ENCODE measurements at places on chromosomes 3 and 15.
A peak's percentile ranks its signal among the peaks of the same experiment; 100 is the strongest.

DNA sequence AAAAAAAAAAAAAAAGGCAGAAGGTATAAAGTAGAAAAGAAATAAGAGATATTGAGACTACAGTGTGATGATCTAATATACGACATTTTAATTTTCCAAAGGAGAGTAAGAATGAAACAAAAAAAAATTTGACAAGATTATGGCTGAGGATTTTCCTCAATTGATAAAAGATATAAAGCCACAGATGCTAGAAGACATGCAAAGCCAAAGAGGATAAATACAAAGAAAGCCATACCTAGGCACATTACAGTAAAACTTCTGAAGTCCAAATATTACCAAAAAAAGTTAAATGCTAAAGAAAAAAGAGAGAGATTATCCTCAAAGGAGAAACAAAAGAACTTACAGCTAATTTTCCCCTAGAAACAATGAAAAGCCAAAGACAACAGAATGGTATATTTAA is 20.3 kb upstream of the SUSD5 start:
- no peak for DNase-seq

DNA sequence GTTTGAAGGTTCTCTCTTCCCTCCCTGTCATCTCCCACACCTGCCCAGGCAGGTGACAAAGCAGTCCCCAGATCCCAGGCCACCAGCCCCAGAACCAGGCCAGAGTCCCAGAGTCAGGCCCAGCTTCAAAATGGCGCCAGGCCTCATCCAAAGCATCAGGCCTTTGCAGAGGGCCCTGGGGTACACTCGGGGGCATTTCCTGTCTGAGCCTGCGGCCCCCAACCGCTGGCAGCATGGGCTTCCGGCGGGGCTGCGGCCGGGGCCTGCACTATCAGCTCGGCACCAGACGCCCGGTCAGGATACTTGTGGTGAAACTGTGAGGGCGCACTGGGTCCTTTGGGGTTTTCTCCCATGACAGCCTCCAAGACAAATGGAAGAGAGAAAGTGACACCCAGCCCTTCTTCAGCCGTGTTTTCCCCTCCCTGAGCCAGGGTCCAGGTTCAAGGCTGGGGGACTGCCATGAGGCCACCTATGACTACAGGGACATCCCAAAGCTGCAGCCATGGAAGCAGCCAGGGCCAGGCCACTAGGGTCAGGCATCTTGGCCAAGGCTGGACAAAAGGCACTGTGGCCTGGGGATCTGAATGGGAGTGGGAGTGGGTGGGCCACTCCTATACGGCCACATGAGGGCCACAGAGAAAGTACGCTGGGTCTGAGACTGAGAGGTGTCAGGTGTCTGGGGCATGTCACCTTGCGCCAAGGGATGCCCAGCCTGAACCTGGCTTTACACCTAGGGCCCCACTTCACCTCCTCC is 33.9 kb downstream of the RPN1 start:
- DNase-seq, result no peak

GRCh38 chr3:184031187-184031792 is at the start of gene HTR3D:
TSS of gene HTR3D (plus strand) at chr3:184031742. CDS start at chr3:184031742, 0 bp downstream.
- no peak for DNase-seq

DNA sequence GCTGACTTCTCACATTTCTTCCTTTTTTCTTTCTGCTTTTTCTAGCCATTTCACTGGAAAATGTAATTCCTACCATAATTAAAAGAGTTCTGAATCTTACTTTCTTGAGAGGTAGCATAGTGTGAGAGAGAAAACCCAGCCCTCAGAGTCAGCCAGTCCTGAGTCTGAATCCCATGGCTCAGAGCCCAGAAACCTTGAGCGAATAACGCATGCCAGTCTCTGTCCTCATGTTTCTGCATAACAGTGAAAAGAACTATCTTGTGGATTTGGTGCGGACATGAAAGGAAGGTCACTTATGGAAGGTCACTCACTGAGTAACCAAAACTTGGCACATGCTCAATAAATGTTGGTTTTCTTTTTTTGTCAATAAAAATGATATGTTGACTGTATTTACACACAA is 29.3 kb upstream of the SLCO3A1 start:
- no peak for DNase-seq

GRCh38 chr3:55468251-55468650 is 18.9 kb downstream of the WNT5A start:
- no peak for DNase-seq

DNA sequence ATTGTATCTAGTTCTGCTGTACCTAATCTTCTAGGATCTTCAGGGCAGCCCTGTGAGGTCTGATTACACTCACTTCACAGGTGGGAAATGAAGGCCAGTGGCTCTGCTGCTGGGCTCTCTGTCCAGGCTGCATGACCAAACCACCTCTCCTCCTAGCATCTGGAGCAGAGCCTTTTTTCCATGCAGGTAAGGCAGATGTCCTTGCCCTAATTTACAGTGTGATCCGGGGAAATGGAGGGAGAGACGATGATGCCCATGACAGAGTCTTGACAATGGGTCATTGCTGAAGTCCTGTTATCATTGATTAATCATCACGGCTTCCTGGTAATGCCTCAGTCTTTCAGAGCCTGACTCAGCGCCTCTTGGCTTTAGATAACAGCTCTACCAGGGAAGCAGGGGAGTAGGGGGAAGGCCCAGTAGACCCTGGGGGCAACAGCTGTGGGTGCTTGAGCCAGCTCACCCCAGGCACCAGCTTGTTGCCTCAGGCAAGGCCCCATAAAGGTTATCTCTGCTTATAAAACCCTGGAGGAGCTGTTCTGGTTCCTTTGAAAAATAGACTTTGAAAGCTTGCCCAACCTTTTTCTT is 153.4 kb downstream of the GABRG3 start:
- no peak for DNase-seq

GRCh38 chr15:59995568-59996297 is 8.4 kb upstream of the FOXB1 start:
- DNase-seq, result no peak

DNA sequence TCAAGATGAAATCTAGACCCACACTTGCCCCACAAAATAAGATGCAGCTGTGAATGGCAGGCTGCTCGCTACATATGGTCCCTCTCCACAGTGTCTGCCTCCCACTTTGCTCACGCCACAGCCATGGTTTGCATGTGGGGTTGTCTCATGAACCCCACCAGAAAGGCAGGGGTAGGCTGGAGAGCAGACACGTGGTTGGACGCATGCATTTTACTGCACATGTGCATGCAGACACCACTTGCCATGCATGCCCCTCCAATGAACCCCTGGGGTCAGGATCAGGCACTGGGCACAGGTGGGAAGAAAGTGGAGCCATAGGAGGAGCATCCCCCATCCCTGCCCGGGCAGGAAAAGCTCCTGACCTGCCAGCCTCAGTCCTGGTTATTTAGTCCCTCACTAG is 20.7 kb downstream of the SCN5A start:
- no peak for DNase-seq

GRCh38 chr3:65907232-65908130 is 131.2 kb downstream of the MAGI1 start:
- no peak for DNase-seq

- DNase-seq, result no peak
Measured at GRCh38 chr3:53457068-53457467, 37.3 kb upstream of the CACNA1D start.

- no peak for DNase-seq
Measured at GRCh38 chr3:130894130-130894985, 474 bp downstream of the ATP2C1 start.

DNA sequence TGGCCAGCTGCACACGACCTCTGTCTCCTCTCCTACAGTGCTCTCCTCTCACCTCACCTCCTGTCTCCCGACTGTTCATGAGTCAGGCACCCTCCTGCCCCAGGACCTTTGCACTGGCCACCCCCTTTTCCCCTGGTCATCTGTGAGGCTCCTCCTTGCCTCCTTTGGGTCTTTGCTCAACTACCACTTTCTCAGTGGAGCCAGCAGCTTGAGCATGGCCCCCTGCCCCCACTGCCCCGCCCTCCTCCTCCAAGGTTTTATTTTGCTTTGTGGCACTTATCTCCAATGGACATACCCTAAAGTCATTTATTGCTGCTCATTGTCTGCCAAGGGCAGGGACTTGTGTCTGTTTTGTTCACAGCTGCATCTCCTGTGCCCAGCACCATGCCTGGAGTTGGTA is 64.3 kb downstream of the MGLL start:
- no peak for DNase-seq

GRCh38 chr3:126167566-126167965 is 12.8 kb downstream of the ALDH1L1 start:
- no peak for DNase-seq

DNA sequence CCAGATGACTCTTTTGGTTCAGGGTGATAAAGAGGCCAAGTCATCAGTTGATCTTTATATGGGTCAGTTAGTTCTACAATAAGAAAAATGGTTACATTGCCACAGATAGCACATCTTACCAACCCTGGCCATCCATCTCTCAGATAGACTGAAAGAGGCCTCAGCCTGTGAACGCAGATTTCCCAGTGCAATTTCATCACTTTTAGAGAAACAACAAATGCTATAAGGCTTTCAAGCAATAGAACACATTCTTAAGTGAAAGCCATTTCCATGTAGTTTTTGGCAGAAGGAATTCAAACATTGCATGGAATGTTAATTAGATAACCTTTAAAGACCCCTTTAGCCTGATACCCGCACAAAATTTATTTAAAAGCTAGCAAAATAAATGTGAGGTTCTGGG is 200.6 kb upstream of the ZBTB20 start:
- no peak for DNase-seq

DNA sequence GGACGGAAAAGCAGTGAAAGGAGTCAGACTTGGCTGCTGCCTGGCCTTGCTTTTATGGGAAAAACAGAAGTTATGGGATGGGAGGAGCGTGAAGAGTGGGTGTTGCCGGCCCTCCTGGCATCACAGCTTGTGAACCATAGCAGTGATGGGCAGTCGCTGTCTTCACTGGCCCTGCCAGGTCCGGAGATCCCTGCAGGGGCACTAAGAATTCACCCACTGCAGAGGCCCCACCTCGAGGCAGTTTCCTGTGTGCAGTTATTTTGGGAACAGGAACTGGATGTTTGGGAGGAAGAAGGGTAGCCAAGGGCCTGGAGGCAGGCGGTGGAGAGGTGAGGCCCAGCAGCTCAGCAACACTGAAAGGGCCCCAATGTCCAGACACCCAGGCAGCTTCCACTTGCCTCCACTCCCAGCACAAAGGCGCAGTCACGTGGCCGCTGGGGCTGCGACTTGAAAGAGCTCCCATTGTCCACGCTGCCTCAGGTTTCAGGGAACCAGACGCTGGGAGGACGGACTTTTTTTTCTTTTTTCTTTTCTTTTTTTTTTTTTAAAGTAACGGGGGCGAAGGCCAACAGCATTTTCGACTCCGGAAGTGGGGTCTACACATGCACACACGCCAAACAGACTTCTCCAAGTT is 255.6 kb downstream of the ZNF621 start:
- DNase-seq, result no peak

DNA sequence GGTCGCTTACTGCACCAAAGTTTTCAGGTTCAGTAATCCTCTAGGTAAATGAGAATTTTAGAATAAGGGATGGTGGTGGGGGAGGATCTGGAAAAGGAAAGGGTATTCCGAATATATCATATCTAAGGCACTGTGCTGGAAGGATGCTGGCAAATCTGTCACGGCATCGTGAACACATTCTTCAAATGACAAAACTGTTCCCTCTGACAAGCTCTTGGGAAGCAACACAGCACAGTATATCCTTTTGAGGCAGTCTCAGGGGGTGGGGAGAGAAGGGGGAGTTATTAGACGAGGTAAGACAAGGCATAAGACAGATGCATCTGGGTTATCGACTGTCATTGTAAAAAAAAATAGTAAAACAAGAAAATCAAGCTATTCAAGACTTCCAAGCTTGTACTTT is 289.6 kb upstream of the LRRN1 start:
- DNase-seq, result no peak

- peak; percentile 80 for DNase-seq
Measured at GRCh38 chr15:84600687-84601554, at the start of gene ZSCAN2. TSS of gene ZSCAN2 (plus strand) at chr15:84601009. CDS start at chr15:84603928, 2,919 bp downstream.

- no peak for DNase-seq
Measured at GRCh38 chr3:26621906-26622620, 509 bp upstream of the LRRC3B start.

DNA sequence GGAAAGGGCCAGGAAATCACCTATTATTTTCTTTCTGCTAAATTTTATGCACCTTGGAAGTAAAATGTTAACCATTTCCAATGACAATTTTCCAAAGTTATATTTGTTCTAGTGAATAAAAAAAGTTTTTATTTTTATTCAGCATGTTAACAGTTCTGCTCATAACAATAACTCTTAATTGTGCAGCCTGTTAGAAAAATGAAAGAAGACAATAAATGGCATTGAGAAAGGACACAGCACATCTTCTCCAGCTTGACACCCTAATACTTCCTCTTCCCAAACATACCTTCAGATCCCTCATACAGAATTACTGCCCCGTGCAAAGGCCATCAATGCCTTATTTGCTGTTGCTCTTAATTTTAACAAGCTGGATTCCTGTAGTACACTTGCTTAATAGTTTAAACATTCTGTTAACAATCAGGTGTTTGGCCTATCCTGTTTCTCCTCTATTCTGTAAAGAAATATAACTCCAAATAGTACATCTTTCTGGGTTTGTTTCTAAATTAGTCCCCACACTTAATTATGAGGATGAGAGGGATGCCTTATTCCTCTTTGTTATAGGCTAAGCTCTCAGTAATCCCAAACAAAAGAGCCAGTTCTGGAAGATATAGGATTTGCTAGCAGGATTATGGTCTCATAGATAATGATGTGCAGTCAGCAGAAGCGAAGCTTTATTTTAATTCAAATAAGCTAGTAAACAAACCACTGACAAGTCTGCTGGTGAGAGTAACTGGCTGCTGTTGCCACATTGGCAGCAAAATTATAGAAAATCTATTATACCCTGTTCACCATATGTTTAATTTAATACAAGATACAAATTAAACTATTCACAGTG is 19.2 kb upstream of the SOX2 start:
- no peak for DNase-seq

DNA sequence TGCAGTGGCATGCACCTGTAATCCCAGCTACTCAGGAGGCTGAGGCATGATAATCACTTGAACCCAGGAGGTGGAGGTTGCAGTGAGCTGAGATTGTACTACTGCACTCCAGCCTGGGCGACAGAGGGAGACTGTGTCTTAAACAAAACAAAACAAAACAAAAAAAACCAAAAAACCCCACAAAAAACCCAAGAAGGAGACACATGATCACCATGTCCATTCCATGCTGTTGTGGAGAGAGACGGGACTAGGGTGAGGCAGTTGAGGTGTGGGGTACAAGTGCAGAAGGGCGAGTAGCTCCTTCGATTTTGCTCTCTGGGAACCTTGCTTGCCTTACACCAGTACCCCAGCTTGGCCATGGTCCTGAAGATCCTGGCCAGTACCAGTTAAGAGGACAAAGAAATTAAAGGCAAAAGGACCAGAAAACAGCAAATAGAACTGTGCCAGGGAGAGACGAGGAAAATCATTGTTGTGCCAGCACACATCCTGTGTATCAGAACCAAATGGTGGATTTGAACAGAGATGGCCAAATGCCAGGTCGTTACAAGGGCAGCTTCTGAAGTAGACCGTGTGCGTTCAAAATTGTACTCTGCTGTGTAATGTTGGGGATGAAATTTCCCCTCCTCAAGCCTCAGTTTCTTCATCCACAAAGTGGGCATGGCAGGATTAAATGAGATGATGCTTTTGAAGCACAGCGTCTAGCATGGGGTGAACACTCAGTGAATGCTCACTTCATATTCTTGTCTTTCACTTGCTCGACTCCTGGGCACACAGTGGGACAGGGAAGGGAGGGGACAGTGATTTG is 42.9 kb upstream of the CTSH start:
- no peak for DNase-seq

GRCh38 chr15:78033864-78034263 is 43.6 kb downstream of the TBC1D2B start:
- DNase-seq, result no peak

Data from HCT116 (cell line).